Fibroblast of gingiva (primary cell): ENCODE measurements at places on chromosomes 3 and 15.

- DNase-seq: peak; percentile 45
These were observed 97.3 kb downstream of the SLCO3A1 start for GRCh38 chr15:91950631-91951329.

DNA sequence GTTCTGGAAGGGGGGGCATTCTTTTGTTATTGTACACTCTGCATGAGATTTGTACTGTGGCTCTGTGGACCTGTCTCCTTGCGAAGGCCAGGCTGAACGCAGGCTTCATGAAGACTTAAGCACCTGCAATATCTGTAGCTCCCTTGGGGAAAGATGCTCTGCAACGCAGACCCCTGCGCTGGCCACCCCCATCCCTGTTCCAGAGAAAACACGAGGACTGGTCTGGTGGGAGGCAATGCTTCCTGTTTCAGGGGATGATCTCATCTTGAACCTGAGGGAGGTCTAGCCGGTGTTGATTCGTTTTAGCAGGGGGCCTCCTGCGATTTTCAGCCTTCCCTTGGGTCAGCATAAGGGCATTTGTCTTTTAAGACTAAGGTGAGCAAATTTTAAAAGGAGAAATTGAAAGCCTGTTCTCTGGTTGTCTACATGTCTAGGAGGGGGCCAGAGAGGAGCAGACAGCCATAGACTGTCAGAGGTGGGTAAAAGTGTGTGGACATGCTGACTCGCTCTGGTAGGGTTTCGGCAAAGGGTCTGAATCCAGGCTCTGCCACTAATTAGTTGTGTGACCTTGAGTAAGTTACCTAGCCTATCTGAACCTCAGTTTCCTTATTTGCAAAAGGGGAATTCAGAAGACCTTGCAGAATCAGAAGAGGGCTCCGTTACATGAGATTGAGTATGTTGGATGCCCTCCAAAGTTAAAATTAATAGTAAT, 80.9 kb upstream of the RASGRF1 start:
- DNase-seq: no peak

DNA sequence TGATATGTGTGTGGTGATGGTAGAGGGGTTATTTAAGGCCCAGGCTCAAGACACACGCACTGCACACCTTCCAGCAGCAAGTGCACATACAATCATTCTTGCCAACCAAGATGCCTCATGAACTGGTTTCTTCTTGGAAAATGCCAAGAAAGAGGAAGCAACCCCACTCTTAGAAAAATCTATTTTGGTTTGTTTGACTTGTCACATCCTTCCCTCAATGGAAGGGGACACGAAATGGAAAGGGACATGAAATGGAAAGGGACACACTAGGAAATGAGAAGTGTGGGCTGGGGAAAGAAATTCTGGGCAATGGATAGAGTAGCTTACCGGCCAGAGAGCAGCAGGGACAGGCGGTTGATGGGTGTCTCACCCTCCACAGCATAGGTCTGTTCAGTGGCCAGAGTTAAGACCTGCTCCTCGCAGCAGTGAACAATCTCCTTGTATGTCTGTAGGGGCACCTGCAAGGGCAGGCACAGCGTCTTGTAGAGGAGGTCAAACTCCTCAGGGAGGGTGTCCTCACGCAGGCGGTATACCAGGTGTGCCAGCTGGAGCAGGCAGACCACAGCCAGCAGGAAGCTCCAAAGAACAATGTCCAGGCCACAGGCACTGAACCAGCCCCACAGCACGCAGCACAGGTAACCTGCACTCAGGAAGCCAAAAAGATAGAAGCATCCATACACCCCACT, 640 bp downstream of the POPDC2 start:
- no peak for DNase-seq

DNA sequence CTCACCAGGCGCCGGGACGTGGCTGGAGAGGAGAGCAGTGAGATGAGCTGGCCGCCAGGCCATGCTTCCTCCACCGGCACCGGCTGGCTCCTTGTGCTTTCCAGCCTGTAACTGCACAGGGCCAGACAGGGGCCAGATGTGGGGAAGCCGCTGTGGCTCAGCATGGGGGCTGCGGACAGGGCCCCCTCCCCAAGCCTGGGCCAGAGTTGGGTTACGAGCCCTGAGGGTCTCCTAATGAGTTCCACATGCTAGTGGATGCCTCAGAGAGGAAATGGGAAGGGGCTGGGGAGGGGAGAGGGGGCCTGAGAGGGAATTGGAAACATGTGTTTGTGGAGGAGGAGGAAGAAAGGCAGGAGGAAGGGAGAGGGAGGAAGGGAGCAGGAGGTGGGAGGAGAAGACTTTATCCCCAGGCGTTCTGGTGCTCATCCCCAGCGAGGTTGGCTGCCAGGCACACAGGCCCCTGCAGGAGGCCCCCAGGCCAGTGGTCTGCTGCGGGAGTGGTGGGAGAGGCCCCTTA, 11.7 kb upstream of the DUSP7 start:
- DNase-seq: no peak

DNA sequence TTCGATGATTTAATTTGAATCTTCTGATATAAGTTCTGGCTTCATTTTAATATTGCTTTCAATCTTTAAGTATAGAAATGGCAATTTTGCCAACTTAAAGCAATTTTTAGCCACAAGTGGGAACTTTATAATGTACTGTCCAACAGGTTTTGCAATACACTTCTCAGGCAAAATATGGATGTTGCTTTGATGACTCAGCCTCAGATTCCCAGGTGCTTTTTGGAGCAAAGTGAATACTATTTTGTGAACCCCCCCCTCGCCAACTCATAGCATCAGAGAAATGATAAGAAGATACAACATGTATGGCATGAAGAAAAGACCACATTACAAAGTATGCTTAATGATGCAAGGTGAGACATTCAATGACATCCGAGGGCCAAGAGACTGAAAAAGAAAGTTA, 158.1 kb downstream of the GABRB3 start:
- DNase-seq: no peak

GRCh38 chr3:17935222-17935621, 192.8 kb upstream of the TBC1D5 start:
- DNase-seq: no peak

DNA sequence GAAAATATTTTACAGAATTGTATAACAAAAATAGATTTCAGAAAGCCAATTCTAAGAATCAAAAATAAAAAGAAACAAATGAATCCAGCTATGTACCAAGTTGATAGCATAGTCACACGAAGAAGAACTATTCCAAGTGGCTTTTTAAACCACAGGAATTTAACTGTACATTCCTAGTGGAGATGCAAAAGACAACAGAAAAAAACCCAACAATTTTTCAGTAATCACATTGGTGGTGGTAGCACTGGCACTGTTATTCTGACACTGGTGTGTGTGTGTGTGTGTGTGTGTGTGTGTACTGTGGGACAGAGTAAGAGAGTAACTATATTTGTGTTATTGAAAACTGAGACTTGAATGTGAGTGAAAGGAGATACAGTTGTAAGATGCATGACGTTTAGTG, 9.1 kb downstream of the BFSP2 start:
- peak; percentile 8 for DNase-seq

GRCh38 chr15:39127151-39127790, 453.6 kb upstream of the THBS1 start:
- DNase-seq: peak; percentile 46

GRCh38 chr3:72114773-72115172, 329.8 kb upstream of the PROK2 start:
- peak; percentile 79 for DNase-seq

- DNase-seq: no peak
These were observed 194.5 kb upstream of the GAP43 start for GRCh38 chr3:115428841-115429240.

DNA sequence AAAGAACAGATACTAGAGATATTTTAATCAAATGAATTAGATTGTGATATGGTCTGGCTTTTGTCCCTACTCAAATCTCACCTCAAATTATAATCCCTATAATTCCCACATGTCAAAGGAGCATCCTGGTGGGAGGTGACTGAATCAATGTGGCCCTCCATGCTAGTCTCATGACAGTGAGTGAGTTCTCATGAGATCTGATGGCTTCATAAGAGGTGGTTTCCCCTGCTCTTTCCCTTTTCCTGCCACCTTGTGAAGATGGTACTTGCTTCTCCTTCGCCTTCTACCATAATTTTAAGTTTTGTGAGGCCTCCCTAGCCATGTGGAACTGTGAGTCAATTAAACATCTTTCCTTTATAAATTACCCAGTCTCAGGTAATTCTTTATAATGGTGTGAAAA, 82.8 kb downstream of the FAIM start:
- no peak for DNase-seq

DNA sequence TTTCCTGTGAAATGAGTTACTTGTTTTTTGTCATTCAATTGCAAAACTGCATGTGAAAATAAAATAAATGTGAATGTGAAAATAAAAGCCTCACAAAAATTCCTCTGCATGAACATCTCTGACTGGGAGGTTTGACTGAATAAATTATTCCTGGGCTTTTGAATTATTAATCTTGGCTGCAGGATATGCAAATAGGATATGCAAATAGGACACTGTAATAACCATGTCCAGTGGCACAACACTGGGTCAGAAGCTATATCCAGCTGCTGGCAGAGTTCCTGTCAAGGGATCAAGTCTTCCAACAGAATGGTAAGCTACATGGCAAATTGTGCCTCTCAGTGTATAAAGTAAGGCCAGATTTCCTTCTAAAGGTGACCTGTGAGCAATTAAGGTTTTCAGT, at the start of gene SUCNR1:
Gene SUCNR1 (plus strand): TSS at position 246 of the 400 bp plus-strand sequence. CDS start 6,250 bp downstream, outside the sequence.
- DNase-seq: no peak

GRCh38 chr3:193853511-193854219, 260.7 kb downstream of the OPA1 start:
- DNase-seq: no peak

DNA sequence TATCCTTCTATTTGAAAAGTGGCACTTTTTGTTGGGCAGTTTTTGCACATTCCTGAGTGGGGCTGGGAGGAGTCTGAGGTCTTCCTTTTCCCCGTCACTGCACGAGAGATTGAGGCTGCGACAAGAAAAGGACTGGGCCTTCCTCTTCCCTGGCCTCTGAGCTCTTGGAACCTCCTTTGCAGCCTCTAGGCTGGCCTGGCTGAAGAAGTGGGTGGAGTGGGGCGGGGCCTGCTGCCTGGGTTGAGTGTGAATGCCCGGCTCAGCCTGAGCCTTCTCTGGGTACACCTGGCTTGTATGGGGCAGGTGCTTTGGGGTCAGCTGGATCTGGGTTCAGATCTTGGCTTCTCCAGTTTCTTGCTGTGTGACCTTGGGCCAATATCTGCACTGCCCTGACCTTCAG, 43.1 kb downstream of the PLXNA1 start:
- DNase-seq: no peak

GRCh38 chr3:1506090-1506489, 413.3 kb downstream of the CNTN6 start:
- DNase-seq: no peak

GRCh38 chr3:33278163-33278562, 921 bp downstream of the FBXL2 start:
- DNase-seq: no peak

DNA sequence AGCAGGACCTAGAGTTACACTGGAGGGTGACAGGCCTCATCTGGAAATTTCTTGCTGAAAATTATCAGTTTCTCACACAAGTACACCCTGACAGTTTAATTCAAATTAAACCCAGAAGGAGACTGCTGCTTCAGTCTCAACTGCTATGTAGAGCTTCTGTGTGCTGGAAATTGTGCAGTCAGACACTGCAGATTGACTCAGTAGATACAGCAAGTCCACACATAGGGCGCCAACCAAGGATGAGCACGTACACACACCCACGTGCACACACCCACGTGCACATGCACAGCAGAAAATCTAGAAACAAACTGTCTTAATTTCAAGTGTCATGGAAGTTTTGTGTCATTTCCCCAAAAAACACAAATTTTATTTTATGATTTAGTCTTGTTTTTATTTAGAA, 192.9 kb downstream of the PDE8A start:
- no peak for DNase-seq

- no peak for DNase-seq
These were observed 1070.4 kb downstream of the ROBO1 start for GRCh38 chr3:78697426-78697825.

- DNase-seq: peak; percentile 33
These were observed 49.2 kb downstream of the LRRK1 start for GRCh38 chr15:100968050-100968966.

DNA sequence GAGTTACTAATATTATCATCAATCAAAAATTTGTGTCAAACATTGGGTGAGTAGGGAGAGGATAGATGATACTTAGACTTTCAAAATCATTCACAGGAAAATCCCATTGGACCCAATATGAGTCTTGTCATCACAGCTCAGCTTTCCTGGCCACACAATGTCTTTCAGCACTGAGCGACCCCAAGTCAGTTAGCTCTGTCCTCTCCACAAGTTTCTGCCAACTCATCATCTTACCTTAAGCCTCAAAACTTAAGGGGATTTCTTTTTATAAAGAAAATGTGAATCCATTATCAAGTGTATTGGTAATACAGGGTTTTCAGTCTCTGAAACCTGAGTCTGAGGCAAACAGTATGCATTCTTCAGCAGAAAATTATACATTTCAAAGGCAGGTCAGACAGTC, 55.8 kb downstream of the SUMF1 start:
- no peak for DNase-seq

DNA sequence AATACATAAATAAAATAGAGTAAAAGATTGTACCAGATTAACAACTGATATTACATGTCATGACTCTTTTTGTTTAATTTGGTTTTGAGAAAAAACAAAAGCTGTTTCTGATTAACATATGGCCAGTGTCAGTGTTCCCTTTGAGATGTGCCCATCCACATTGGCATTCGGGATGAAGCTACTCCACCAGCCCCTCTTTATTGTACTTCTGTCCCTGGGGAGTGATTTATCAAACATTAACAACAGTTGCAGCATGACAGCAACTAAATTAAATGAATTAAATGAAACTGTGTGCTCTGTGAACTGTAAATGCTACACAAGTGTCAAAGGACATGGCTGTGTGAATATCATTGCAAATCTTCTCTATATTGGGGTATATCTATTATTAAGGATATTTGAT, 25.9 kb upstream of the MTMR10 start:
- DNase-seq: no peak

DNA sequence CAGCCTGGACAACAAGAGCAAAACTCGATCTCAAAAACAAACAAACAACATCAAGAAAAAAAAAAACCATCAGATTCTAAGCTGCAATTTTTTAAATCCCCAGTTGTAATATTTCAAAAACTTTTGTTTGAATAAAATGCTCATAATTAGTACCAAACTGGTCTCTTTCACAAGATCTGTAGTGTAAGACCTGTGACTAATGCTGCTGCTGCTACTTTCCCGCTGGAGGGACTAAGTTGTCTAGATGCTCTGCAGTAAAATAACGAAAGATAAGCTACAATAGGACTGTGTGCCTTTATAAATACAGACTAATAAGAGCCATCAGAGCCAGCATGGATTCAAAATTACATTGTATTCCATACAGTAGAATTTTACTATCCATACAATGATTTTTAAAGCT, 45.4 kb downstream of the TM4SF4 start:
- DNase-seq: peak; percentile 79

- no peak for DNase-seq
These were observed 2.2 kb downstream of the SLC12A6 start for GRCh38 chr15:34335176-34336032.

GRCh38 chr15:59140422-59141226, 35.7 kb downstream of the CCNB2 start:
- no peak for DNase-seq

DNA sequence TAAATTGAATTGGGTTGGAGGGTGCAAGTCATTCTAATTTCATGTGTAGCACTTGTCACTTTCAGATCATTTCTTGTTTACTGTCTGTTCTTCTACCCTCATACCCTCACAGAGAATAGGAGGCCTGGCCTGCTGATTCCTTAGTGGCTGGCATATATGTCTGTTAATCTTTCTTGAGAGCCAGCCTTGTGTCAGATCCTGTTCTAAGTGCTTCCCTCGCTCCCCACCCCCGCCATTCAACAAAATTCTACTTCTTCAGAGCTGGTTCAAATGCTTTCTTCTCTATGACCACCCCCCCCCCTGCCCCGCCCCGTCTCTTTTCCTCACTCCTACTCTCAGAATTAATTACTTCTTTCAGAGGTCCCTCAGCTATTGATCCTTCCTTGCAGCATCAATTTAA, 1.5 kb upstream of the U2SURP start:
- DNase-seq: no peak
